ENCODE measurements at places on chromosomes 3 and 15. TPM values are rescaled to one million over a fixed set of nuclear protein-coding genes. Genes with fewer than 3 reads are reported as not detected.

ZSCAN2 gene
- 16.2 TPM for polyA plus RNA-seq

UNC13C gene
- not detected for polyA plus RNA-seq

GRCh38 chr3:59935025-59935424 is 885.2 kb upstream of the CFAP20DC start:
- DNase-seq: no peak

GRCh38 chr3:47000922-47001730 is 21.7 kb downstream of the NBEAL2 start:
- no peak for DNase-seq

DNA sequence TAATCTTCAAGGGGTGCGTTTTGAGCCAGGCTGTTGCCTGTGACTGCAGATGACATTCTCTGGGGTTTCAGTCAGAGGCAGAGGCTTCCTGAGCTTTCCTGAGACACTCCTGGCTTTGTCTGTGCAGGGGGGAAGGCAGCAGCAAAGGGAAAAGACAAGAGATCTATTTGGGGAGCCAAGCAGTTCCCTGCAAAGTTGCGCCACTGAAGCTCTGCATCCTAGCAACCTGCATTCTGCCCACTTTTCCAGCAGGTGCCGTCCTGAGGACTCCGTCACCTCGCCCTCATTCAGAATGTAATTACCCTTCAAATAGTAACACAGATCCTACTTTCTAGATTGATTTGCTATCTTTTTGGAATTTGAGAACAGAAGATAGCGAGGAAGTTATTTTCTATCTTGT is 1.9 kb upstream of the TMEM158 start:
- no peak for DNase-seq

GRCh38 chr15:85445361-85445760 is 65.0 kb downstream of the AKAP13 start:
- no peak for DNase-seq

Data from AG04450 (cell line).